ENCODE measurements at places on chromosomes 7 and 10.

DNA sequence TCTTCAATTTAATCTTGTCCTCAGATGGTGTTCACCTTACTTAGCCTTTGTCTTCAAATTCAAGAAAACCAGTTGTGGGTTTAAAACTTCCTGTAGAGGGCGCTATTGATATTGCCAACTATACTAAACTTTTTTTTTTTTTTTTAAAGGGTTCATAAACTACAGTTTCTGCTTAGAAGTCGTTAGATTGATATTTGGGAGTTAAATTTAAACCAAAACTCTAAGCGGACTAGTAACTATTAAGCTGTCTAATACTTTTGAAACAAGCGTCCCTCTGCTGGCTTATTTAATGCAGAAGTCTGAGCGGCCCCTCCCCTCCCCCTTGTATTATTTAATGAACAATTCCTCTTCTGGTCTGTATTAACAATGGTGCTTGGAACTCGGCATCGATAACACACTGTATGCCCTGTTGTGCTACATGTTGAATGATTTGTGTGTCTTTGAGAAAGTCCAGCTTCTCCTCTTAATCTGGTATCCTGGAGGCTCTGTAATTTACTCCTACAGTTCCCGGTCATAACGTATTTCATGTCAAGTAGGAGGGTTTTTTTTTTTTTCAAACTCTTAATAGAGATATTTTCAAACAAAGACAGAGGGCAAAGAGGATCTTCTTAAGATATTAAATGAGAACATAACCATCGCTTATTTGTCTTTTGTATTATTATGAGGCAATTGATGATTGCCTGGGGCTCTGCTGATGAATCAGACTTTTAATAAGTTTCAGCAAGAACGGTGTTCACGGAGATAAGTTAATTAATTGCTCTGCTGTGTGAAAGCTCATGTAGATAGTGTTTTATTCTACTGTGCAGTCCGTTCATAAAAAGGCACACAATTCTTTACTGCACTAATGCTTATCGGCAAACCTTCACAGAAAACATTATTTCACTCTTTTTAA lies 22.6 kb upstream of the CREB5 start:
- ATAC-seq = peak; percentile 29

- ATAC-seq = no peak
Measured at GRCh38 chr7:129757991-129758390, 146.5 kb downstream of the NRF1 start.

DNA sequence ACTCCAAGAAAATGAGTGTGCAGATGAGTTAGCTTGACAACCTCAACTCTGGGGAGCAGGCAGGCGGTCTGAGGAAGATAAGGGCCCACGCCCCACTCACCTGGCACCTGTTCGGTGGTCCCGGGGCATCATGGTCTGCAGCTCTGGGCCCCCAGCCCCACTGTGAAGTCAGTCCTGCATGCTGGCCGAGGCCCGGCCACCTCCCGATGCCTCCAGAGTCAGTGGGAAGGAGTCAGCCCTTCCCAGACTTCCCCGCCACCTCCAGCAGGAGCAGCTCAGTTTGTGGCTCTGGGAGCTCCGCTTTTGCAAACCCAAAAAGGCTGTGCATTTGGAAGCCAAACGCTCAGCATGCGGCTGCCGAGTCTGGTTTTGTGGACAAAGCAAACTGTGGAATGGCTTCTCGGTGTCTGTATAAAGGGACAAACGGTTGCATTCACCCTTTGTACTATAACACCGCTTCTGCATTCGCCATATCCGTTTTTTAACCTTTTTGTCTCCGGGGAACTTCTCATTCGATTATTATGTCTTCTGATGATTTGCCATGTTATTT lies 167.3 kb downstream of the CCDC3 start:
- ATAC-seq = no peak

- ATAC-seq = no peak
Measured at GRCh38 chr7:117384688-117385362, 42.5 kb downstream of the ASZ1 start.

- ATAC-seq = peak; percentile 15
Measured at GRCh38 chr10:79275431-79275851, 71.8 kb upstream of the PPIF start.

DNA sequence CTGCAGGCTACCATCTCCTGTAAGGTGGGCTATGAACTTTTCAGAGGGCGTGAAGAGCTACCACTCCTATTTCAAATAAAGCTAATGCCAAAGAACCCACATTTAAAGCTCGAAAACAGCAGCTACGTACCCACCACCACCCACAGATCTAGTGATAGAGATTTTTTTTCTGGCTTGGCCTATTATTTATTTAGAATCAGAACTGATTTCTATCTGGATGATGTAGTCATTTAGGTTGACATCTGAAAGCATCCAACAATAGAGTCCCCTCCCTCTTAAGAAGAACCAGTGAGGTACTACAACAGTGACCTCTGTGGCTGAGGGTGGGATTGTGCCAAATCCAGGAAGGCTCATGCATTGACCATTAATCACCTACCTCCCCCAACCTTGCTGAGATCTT lies 113.8 kb upstream of the ADO start:
- ATAC-seq = no peak

- no peak for ATAC-seq
Measured at GRCh38 chr10:113310347-113310746, 242.5 kb upstream of the HABP2 start.

- ATAC-seq = no peak
Measured at GRCh38 chr7:24597014-24597413, 23.8 kb downstream of the PALS2 start.

GRCh38 chr10:128416231-128416630 lies 290.0 kb upstream of the MKI67 start:
- no peak for ATAC-seq

- no peak for ATAC-seq
Measured at GRCh38 chr10:86929468-86930380, 27.7 kb downstream of the MMRN2 start.

DNA sequence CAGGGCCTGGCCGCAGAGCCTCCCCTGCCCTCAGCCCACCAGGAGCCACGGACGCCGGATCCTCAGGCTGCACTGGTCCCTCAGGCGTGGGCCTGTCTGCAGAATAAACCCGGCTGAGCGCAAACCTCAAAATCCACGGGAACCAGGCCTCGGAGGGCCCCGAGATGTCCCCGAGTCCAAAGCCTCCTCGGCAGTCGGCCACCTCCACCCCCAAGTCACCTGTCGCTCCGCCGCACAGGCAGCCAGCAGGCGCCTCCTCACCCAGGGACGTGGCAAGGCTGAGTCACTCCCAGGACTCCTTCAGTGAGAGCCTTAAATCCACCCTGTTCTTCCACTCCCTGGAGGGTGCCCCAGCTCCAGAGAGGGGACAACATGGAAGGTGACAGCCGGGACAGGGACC lies 33.2 kb downstream of the STK32C start:
- no peak for ATAC-seq

GRCh38 chr7:139532636-139533155 lies 9.2 kb downstream of the CLEC2L start:
- ATAC-seq = no peak

DNA sequence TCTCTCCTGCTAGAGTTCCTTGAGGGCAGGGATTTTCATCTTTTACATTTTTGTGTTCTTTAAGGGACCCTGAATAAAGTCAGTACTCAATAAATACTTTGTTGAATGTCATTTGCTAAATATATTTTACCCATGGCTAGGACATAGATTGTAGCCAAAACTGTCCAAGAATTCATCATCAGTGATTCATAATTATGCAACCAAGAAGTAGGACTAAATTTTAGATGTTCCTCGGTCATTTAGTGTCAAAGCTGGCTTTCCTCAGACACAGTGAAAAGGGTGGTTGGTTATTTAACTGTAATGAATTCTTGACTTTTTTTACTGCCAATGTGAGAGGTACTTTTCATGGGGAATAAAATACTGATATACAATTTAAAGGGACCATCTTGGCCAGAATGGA lies 3.3 kb downstream of the NUDT13 start:
- no peak for ATAC-seq

DNA sequence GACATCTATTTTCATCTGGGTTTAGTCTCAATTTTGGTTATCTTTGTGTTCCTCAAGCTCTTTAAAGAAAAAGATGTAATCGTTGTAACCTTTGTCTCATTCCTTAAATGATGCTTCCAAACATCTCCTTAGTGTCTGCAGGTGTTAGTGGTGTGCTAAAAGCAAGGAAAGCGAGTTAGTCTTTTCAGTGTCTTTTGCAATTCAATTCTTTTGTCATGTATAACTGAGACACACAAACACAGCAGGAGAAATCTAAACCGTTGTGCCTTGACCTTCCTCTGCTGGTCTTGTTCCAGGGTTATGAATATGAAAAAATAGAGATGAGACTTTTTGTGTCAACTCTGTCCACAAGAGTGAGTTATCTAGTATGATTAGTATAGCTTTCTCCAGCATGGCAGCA lies 40.7 kb downstream of the PIK3CG start:
- no peak for ATAC-seq
